ENCODE measurements at places on chromosomes 11 and 22. TPM values are rescaled to one million over a fixed set of nuclear protein-coding genes. Genes with fewer than 3 reads are reported as not detected.

The PRCP gene
- polyA plus RNA-seq = 62.0 TPM

The RFPL3 gene
- not detected for polyA plus RNA-seq

The CCDC81 gene
- polyA plus RNA-seq = 6.3 TPM

The OR8H2 gene
- not detected for polyA plus RNA-seq

The ZDHHC24 gene
- polyA plus RNA-seq = 9.1 TPM

Measured in BJ (cell line).